ENCODE measurements at places on chromosomes 3 and 15.
A peak's percentile ranks its signal among the peaks of the same experiment; 100 is the strongest.

- no peak for DNase-seq
Measured at GRCh38 chr3:73480187-73480672, 144.5 kb downstream of the PDZRN3 start.

- no peak for DNase-seq
Measured at GRCh38 chr3:64011685-64012084, 11.6 kb downstream of the PSMD6 start.

DNA sequence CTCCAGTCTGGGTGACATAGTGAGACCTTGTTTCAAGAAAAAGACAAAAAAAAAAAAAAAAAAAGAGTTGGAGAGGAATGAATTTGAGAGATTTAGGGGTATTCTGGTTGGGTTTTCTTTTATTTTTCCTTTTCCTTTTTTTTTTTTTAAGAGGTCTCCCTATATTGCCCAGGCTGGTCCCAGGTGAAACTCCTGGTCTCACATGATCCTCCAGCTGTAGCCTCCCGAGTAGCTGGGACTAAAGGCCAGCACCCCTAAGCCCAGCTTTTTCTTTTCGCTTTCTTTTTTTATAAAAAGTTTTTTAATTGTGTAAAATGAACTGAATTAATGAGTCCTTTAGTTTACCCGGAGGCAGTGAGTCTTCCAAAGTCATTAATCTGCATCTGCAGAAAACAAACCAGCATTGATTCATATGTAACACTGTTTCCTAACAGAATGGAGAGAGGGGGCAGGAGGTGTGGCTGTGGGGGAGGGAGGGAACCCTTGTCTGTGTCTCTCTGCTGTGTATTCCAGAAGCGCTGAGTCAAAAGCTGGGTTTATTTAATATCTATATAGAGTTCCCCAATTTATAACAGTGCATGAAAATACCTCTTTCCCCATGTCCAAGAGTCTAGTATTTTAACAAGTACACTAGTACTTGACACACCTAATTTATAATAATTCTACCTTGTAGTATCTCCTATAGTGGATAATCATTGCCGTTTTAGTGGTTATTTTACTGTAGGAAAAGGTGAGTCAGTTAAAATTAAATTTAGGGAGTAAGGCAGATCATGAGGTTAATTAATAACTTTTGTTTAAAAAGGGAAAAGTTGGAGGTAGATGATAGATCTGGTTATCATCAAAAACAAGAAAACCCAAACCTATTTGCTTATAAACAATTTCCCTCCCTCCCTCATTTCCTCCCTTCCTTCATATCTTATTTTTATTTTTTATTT lies 2.6 kb upstream of the DPPA4 start:
- DNase-seq: no peak

DNA sequence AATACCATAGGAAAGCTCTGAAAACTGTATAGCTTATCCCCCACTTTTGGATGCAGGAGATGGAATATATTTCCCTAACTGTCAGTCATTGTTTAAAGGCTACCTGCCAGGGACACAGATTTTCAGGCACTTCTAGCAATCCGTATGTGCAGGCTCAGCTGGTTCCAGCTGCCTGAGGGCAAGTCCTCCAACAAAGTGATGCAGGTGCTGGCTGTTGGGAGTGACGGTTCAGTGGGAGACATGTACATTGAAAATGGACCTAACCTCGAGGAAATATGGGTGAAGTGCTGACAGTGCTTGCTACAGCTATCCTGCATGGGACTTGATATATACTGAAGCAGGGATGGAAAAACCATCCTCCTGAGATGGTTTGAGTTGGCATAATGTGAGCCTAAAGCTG lies 153.1 kb upstream of the GAP43 start:
- DNase-seq: no peak

GRCh38 chr3:58198362-58198761 lies 12.4 kb downstream of the DNASE1L3 start:
- no peak for DNase-seq

DNA sequence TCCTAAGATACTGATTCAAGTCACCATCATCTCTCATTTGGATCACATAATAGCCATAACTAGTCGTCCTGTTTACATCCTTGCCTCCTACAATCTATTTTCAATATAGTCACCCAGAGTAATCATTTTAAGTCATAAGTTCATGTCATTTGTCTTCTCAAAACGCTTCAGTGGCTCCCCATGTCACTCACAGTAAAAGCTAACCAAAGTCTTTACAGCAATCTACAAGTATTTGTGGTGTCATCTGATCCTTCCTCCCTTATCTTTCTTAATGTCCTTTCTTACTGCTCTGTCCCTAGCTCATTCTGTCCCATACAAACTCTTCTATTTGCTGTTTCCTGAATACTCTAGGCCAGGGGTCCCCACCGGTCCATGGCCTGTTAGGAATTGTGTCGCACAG lies 28.8 kb downstream of the GBE1 start:
- no peak for DNase-seq

- peak; percentile 44 for DNase-seq
Measured at GRCh38 chr15:77034695-77035489, 36.0 kb downstream of the TSPAN3 start.

- DNase-seq: no peak
Measured at GRCh38 chr15:74782259-74783071, 585 bp downstream of the CSK start.

GRCh38 chr3:188421836-188422540 lies 268.0 kb downstream of the LPP start:
- DNase-seq: no peak

DNA sequence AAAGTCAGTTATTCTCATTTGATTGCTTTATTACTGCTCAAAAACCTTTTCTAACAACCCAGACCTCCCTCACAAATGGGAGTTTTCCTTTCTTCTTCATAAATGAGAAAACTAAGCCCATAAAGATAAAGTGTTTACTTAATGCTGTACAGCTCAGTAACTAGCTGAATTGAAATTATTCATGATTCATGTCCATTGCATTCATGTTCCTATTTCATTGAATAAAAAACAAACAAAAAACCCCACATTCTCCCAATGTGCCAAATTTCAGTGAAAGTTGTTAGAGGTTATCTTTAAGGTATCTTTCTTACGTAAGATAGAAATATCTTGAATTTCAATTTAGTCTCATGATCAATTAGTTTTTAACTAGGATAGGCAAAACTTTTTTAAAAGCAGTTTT lies 2.8 kb downstream of the PLSCR2 start:
- DNase-seq: no peak

DNA sequence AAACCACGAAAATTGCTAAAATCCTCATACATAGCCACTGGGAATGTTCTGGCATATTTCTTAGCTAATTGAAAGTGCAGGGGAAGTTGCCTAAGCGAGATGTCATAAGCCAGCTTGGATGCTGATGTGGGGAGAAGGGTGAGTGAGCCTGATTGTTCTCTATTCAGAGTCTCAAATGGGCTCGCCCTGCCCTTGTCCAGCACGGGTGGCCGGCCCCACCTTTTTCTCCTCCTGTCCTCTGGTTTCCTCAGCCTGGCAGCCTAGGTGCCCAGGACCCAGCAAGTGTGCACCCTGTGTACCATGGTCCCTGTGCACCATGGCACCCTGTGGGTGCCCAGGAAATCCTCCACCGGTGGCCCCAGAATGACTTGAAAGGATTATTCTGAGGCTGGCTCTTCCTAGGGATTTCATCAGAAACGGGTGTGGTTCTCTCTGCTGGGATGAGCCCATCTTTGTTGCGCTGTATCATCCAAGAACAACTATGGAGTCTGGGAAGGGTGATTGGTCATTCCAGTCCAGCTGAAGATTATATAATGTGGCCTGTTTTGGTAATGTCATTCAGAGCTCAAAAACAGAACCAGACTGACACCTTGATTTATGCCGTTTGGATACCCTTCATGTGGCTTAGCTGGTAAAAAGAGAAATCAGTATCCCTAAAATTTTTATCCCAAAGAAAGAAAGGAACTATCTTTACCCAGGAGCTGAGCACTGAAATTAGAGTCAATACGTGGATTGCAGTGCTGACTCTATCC lies 150.8 kb upstream of the BHLHE40 start:
- no peak for DNase-seq

DNA sequence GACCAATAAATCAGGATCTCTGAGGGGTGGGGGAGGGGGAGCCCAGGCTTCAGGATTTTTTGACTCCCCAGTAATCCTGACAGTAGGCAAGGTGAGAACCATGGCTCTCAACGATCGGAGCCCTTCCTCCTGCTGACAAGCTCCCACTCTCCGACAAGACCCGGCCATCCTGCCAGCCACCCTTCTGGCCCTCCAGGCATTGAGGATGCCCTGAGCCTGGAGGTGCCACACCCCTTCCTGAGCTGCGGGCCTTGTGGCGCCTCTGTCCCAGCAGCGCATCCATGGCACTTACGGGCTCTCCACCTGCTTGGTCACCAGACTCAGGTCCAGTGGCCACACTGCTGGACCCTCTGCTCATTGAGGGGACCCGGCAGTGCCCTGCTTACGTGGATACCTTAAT lies 46.0 kb downstream of the MGLL start:
- DNase-seq: no peak

GRCh38 chr15:56469483-56469882 lies 4.5 kb upstream of the MNS1 start:
- DNase-seq: no peak

DNA sequence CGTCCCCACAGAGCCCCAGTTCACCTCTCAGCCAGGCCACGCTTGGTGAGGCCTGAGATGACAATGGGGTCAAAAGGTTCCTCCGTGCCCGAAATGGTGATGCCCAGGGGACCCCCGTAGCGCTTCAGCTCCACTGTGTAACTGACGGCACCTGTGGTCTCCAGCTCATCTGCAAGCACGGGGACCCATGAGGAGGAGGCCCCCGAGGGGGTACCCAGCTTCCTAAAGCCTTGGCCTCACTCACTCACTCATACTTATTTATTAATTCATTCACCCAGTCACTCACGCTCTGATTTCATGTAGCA lies 30.4 kb downstream of the GRIP2 start:
- DNase-seq: no peak

DNA sequence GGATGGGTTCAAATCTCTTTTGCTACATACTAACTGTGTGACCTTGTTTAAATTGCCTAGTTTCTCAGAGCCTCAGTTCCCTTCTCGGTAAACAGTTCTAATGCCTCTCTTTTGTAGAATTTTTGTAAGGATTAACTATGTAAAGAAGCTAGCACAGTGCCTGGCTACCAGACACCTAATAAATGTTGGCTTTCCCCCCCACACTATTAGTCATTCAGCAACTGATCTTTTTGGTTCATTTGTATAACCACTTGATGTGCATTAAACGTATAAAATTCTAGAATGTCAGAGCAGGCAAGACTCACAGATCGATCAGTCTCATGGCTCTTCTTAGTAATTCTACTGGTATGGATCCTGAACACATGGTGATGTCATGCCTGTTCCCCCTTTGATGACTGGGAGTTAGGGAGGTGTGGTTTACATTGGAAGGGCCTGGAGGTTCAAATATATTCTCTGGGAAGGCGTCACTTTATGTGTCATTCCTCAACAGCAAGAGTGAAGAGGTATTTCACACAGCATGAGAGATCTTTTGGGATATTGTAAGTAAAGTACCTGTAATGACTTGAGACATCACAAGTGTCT lies 6.5 kb downstream of the TAGLN3 start:
- DNase-seq: no peak

GRCh38 chr15:44385344-44385942 lies 42.0 kb upstream of the CTDSPL2 start:
- no peak for DNase-seq

- DNase-seq: no peak
Measured at GRCh38 chr15:89358435-89358754, 23.8 kb upstream of the POLG start.

All from retina (tissue), 1 donor.